CD4-positive, CD25-positive, alpha-beta regulatory T cell (primary cell): ENCODE measurements at places on chromosomes 3 and 15. TPM values are rescaled to one million over a fixed set of nuclear protein-coding genes. Genes with fewer than 3 reads are reported as not detected.

DNA sequence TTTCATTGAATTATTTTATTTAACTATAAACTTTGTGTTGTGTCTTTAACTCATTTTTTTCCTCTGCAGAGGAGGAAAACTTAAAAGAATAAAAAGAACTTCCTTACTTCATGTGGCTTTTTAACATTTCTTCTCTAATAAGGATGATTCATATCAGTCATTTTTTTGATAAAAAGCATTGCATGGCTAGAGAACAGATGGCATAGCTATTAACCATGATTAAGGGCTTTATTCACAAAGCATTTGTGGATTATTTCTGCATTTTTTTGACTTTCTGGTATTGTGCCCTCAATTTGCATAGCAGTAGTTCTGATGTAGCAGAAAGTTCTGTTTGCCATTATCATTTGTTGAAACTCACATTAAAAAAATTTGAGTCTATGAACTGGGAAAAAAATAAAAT lies 540.8 kb downstream of the SI start:
- H3K36me3 ChIP-seq: no peaks in the 10 kb centered on the region
- DNase-seq: no peak
- no peak overlapping the region for H3K27ac ChIP-seq
- no peak overlapping the region for H3K4me3 ChIP-seq

DNA sequence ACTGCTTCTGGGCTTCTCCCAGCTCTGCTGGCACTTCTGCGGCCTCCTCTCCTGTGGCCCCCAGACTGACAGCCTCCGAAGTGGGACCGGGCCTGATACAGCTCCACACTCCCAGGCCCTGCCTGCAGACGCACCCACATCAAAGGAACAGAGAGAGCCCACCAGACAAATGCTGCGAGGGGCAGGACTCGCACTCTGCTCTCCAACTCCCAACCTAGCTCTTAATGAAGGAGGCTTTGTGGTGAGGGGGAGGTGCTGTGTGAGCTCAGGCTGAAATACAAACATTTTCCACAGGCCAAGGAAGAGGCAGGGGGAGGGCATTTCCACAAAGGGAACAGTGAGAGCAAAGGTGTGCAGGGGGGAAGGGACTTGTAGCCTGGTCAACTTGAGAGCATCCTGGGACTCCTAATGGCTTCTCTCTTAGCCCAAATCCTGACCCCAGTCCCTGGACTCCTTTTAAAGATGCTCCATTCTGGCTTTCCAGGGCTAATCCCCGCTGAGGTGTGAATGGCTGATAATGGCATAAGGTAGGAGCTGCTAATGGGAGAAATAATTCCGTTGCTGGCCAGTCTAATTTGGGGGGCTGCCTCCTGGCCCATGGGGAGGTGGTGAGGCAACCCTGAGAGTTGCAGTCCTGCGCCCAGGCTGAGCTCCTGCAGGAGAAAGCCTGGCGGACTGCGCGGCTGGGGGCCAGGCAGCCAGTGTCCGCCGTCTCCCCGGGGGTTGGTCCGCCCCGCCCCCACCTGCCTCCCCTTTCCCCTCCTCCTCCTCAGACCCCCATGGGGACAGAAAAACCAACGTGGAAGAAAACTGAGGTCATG lies 9.6 kb downstream of the LINGO1 start:
- H3K27ac ChIP-seq: no peak overlapping the region
- H3K4me1 ChIP-seq: no peaks in the 10 kb centered on the region
- DNase-seq: no peak

GRCh38 chr3:42979044-42979972 lies at the start of gene GASK1A:
Gene GASK1A (plus strand): TSS chr3:42979311. CDS start chr3:42979643, 332 bp downstream.
- no peaks in the 10 kb centered on the region for H3K36me3 ChIP-seq
- peaks cover 24% of the 10 kb centered on the region for H3K27me3 ChIP-seq
- no peak for DNase-seq
- no peak within 1 kb of the TSS for H3K4me3 ChIP-seq
- H3K27ac ChIP-seq: no peak within 1 kb of the TSS
- H3K4me1 ChIP-seq: peaks cover 10% of the 10 kb centered on the region

DNA sequence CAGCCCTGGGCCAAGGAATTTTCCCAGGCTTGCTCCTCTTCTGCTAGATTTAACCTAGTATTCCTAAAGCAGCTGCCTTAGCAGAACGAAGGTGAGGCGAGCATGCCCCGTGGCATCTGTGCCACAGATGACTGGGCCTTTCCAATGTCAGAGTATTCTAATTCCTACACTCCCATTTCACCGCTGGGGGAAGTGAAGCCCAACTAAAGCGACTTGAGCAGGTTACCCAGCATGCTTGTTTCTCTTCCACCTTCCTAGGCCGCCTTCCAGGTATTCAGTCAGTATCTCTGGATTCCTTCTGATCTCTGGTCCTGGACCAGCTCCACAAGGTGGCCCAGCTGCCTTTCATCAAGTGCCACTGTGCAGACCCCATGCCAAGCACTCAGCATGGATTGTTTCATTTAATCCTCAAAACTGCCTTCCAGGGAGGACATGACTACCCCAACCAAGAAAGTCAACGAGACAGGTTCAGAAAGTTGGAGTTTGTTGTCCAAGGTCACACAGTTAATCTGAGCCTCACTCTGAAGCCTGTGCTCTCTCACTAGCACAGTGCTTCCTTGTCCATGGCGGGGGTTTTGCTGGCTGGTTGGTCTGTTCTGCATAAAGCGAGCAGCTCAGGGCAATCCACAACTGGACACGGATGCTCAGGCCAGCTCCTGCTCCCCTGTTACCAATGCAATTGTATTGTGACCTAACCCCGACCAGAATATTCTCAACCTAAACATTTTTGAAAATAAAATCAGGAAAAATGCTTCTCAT lies 15.1 kb downstream of the MYO5C start:
- DNase-seq: no peak
- H3K4me1 ChIP-seq: no peaks in the 10 kb centered on the region
- H3K4me3 ChIP-seq: no peak overlapping the region

GRCh38 chr3:142588703-142589102 lies 7.5 kb upstream of the PLS1 start:
- no peaks in the 10 kb centered on the region for H3K4me1 ChIP-seq
- no peak overlapping the region for H3K27ac ChIP-seq
- no peak for DNase-seq

DNA sequence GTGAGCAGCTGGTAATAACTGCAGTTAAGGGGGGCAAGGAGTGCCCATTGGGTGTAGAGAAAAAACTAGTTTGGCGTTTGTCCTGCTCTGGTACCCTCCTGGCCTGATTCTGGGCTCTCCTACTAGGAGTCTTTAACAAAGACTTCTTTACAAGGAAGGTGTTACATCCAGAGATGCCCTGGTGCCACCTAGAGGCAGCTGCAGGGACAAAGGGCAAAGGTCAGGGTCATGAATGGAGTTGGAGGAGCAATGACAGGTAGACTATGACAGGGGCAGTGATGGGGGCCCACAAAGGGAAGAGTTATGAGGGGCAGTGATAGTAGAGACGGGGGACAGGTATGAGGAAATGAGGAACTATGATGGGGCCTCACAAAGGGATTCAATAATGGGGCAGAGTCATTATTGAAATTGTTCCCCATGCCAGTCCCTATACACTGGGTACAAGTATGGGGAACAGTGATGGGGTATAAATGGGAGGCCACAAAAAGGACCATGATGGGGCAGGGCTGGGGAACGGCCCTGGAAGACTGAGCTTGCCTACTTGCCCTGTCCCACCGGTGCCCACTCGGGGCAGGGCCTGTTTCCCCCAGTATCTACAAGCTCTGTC lies 7.9 kb downstream of the CCDC71 start:
- no peaks in the 10 kb centered on the region for H3K27me3 ChIP-seq
- peak; percentile 50 for DNase-seq

- H3K27ac ChIP-seq: no peak overlapping the region
- H3K27me3 ChIP-seq: peaks cover 18% of the 10 kb centered on the region
- no peaks in the 10 kb centered on the region for H3K36me3 ChIP-seq
- H3K4me3 ChIP-seq: no peak overlapping the region
Observed at GRCh38 chr3:126354776-126355175, 2.4 kb downstream of the KLF15 start.

- no peak for DNase-seq
- no peaks in the 10 kb centered on the region for H3K27me3 ChIP-seq
- H3K27ac ChIP-seq: no peak overlapping the region
- no peaks in the 10 kb centered on the region for H3K4me1 ChIP-seq
Observed at GRCh38 chr3:36394176-36394575, 13.9 kb downstream of the STAC start.

- H3K27me3 ChIP-seq: no peaks in the 10 kb centered on the region
- no peaks in the 10 kb centered on the region for H3K36me3 ChIP-seq
Observed at GRCh38 chr15:33985287-33985686, 17.0 kb downstream of the CHRM5 start.

- no peaks in the 10 kb centered on the region for H3K27me3 ChIP-seq
- H3K36me3 ChIP-seq: no peaks in the 10 kb centered on the region
- no peak overlapping the region for H3K27ac ChIP-seq
- H3K4me3 ChIP-seq: no peak overlapping the region
- no peak for DNase-seq
Observed at GRCh38 chr3:8619548-8619947, 25.1 kb downstream of the SSUH2 start.

- H3K27ac ChIP-seq: no peak overlapping the region
- no peaks in the 10 kb centered on the region for H3K36me3 ChIP-seq
- H3K27me3 ChIP-seq: no peaks in the 10 kb centered on the region
Observed at GRCh38 chr3:107699682-107700081, 176.9 kb downstream of the BBX start.

GRCh38 chr15:26620528-26621458 lies 152.1 kb downstream of the GABRB3 start:
- no peak for DNase-seq
- H3K4me1 ChIP-seq: no peaks in the 10 kb centered on the region
- no peak overlapping the region for H3K27ac ChIP-seq

DNA sequence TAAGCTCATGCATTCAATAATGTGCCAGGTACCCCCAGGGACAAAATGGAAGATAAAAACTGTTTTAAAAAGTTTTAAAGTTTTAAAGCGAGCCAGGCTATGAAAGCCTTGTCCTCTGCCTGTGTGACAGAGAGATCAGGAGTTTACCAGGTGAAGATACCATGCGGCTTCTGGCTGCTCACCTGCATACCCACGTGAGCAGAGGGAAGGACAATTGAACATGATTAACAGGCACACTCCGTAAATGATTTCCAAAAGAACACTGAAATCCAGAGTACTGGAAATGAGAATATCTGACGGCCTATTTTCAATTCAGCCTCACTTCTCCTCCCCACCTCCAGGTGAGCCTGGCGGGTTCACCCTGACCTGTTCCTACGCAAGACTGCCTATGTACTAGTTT lies 42.1 kb downstream of the CCDC191 start:
- H3K27me3 ChIP-seq: no peaks in the 10 kb centered on the region
- H3K27ac ChIP-seq: no peak overlapping the region
- no peak overlapping the region for H3K4me3 ChIP-seq
- no peak for DNase-seq

DNA sequence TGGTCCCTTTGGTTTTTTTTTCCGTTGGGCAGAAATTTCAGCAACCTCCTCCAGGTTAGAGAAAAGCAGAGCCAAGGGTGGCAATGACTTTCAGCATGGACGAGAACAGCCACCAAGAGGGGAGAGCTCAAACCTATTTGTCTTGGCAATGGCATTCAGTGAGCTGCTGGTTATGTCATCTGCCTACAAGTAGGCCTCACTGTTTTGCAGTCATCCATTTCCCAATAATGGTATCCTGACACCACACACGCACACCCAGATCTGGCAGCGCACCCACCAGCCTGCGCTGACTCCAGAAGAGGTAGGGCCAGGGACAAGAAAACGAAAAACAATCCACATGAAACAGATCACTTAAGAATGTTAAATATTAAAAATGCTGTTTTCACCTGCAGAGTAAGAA lies 92.3 kb downstream of the MAGI1 start:
- H3K4me1 ChIP-seq: no peaks in the 10 kb centered on the region
- no peak overlapping the region for H3K27ac ChIP-seq
- no peak for DNase-seq
- no peaks in the 10 kb centered on the region for H3K36me3 ChIP-seq
- H3K4me3 ChIP-seq: no peak overlapping the region

DNA sequence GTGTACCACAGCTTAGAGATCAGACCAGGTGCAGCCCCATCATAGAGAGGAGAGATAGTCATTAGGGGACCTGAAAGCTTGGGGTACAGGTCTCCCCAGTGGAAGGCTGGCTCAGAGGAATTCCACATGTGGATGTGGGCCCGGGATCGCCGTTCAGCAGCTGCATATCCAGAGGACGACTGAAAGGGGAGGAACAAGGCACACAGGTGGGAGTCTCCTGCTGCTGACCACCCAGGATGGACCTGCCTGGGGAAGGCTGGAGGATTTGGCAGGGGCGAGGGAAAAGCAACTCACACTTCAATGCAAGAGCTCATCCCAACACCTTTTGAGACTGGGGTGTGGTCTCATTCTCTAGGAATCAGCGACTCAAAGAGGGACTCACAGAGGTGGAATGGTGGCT lies 25.0 kb upstream of the MRPS22 start:
- no peak overlapping the region for H3K4me3 ChIP-seq
- no peaks in the 10 kb centered on the region for H3K36me3 ChIP-seq
- no peaks in the 10 kb centered on the region for H3K4me1 ChIP-seq
- DNase-seq: no peak
- H3K27me3 ChIP-seq: no peaks in the 10 kb centered on the region

- H3K27ac ChIP-seq: no peak overlapping the region
- no peaks in the 10 kb centered on the region for H3K4me1 ChIP-seq
- H3K36me3 ChIP-seq: no peaks in the 10 kb centered on the region
- H3K4me3 ChIP-seq: no peak overlapping the region
- H3K27me3 ChIP-seq: peaks cover 8% of the 10 kb centered on the region
Observed at GRCh38 chr15:57481038-57481705, 104.9 kb downstream of the CGNL1 start.

DNA sequence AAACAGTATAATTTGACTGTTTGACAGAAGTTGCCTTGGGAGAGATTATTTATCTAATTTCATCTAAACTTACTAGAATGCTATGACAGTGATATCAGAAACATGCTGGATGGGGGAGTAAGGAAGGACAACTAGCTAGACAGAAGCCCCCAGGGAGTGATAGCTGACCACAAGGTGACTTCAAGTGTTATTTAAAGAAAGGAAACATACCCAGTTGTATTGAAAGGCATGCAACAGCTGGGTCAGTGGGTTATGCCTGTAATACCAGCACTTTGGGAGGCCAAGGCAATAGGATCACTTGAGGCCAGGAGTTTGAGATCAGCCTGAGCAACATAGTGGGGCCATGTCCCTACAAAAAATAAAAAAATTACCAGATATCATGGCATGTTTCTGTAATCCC lies 69.6 kb downstream of the SLC49A4 start:
- no peak overlapping the region for H3K4me3 ChIP-seq
- DNase-seq: no peak
- no peaks in the 10 kb centered on the region for H3K4me1 ChIP-seq
- H3K27ac ChIP-seq: no peak overlapping the region
- H3K27me3 ChIP-seq: no peaks in the 10 kb centered on the region

ROBO1 gene
- not detected for total RNA-seq

CNTN6 gene
- total RNA-seq: not detected

CYP8B1 gene
- not detected for total RNA-seq

SLC24A5 gene
- not detected for total RNA-seq

GRIP2 gene
- total RNA-seq: not detected

ARGFX gene
- total RNA-seq: not detected

CPNE9 gene
- total RNA-seq: not detected

WDR93 gene
- not detected for total RNA-seq
